ENCODE measurements at places on chromosomes 12 and 14. TPM values are rescaled to one million over a fixed set of nuclear protein-coding genes. Genes with fewer than 3 reads are reported as not detected.
A peak's percentile ranks its signal among the peaks of the same experiment; 100 is the strongest.

The CCNB1IP1 gene
- 95.8 TPM for total RNA-seq

The COL2A1 gene
- total RNA-seq: 0.34 TPM

The CMTM5 gene
- not detected for total RNA-seq

The SLCO1B3 gene
- total RNA-seq: not detected

The TC2N gene
- total RNA-seq: 2.5 TPM

The TAS2R7 gene
- 0.39 TPM for total RNA-seq

The FBXO21 gene
- 52.7 TPM for total RNA-seq

The LRRC10 gene
- not detected for total RNA-seq

- H3K4me3 ChIP-seq: peak overlapping the region; percentile 15
- peaks cover 9% of the 10 kb centered on the region for H3K27me3 ChIP-seq
- DNase-seq: no peak
- peak overlapping the region; percentile 98 for H3K27ac ChIP-seq
Observed at GRCh38 chr12:131989021-131989420, 39.3 kb downstream of the EP400 start.

DNA sequence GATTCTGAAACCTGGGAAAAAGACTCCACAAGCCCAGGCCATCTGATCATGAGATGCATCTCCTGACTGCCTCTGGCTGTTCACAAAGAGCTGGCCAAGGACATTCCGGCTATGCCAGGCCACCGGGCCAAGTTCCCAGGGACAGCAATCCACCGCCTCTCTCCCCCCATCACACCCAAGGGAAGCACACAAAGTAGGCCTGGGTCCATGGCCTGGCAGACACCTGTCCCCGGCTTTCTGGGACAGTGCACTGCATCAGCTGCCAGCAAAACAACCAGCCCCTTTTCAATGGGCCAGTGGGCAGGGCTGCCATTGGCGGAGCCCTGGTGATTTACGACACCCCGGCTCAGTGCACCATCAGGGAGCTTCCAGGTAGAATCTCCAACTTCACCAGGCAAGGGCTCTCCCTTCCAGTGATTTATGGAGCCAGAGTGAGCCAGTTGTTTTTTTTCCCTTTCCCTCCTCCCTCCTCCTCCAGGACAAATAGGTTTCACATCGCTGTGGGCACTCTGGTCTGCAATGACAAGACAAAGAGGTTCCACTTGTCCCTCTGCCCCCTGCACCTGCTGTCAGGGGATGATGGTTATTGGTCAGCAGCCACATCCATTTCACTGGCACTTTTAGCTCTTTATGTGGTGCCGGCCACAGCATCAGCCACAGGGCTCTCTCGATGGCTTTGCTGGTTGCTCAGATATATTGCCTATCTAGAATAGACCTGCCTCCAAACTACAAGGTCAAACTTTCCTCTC, 149.6 kb downstream of the SLC38A6 start:
- H3K4me3 ChIP-seq: no peak overlapping the region
- H3K4me1 ChIP-seq: peaks cover 10% of the 10 kb centered on the region
- peaks cover 7% of the 10 kb centered on the region for H3K27me3 ChIP-seq
- DNase-seq: no peak
- H3K36me3 ChIP-seq: peaks cover 30% of the 10 kb centered on the region

DNA sequence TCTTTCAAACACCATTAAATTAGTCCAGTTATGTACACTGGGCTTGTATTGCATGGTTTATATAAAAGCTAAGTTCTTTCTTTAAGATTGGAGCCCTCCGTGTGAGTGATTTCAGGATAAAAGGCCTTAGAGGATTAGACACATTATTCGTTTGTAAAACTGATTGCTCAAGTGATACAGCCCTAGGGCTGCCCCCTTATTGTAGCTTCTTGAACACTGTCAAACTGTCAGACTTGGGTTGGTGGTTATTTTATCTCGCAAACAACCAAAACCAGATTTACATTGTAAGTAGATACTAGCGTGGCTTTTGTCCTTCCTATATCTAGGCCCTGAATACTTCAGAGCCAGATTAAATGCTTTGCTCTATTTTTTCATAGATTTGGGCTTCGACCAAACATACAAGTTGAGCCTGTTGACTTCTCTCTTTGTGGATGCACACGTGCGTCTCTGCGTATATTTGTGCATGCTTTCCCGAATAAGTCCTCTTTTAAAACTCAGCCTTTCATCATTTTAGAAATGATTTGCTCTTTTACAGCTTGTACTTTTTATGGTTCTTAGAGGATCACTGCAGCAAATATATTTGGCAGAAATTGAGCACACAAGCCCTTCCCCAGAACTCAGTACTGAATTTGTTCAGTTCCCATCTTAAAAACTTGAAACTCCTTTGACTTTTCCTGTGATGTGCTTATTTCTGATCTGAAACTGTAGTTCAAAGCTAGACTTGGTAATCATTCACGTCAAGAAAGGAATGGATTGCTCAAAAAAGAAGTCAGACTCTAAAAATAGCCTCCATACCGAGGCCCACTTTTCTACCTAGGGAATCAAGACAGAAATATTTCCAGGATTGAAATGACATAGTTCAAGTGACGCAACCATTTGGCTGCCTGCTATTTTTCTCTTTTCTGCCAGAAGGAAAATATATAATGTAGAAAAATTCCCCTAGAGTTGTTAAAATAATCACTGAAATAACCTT, 129.5 kb downstream of the ETV6 start:
- H3K27me3 ChIP-seq: no peaks in the 10 kb centered on the region
- no peak overlapping the region for H3K4me3 ChIP-seq
- H3K36me3 ChIP-seq: no peaks in the 10 kb centered on the region
- DNase-seq: no peak
- peaks cover 26% of the 10 kb centered on the region for H3K4me1 ChIP-seq

DNA sequence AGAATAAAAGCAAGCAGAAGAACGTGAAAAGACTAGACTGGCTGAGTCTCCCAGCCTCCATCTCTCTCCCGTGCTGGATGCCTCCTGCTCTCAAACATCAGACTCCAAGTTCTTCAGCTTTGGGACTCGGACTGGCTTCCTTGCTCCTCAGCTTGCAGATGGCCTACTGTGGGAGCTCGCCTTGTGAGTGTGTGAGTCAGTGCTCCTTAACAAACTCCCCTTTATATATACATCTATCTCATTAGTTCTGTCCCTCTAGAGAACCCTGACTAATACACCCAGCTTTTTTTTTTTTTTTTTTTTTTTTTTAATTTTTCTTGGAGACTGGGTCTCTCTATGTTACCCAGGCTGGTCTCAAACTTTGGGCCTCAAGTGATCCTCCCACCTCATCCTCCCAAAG, 46.9 kb downstream of the ACTN1 start:
- no peak overlapping the region for H3K4me3 ChIP-seq
- no peak for DNase-seq
- peaks cover 3% of the 10 kb centered on the region for H3K27me3 ChIP-seq
- peaks cover 13% of the 10 kb centered on the region for H3K4me1 ChIP-seq
- no peak overlapping the region for H3K27ac ChIP-seq
- no peaks in the 10 kb centered on the region for H3K36me3 ChIP-seq

- H3K27me3 ChIP-seq: no peaks in the 10 kb centered on the region
- H3K4me1 ChIP-seq: peaks cover 3% of the 10 kb centered on the region
Observed at GRCh38 chr12:91572869-91573268, 390.3 kb upstream of the DCN start.

- H3K27ac ChIP-seq: no peak overlapping the region
- no peaks in the 10 kb centered on the region for H3K4me1 ChIP-seq
- H3K4me3 ChIP-seq: no peak overlapping the region
- H3K27me3 ChIP-seq: no peaks in the 10 kb centered on the region
- H3K36me3 ChIP-seq: no peaks in the 10 kb centered on the region
Observed at GRCh38 chr12:61011767-61012423, 1248.3 kb upstream of the USP15 start.

- H3K27me3 ChIP-seq: peaks cover 6% of the 10 kb centered on the region
- no peak overlapping the region for H3K27ac ChIP-seq
- H3K4me3 ChIP-seq: no peak overlapping the region
- peaks cover 57% of the 10 kb centered on the region for H3K4me1 ChIP-seq
Observed at GRCh38 chr14:56092763-56093162, 25.4 kb upstream of the PELI2 start.

DNA sequence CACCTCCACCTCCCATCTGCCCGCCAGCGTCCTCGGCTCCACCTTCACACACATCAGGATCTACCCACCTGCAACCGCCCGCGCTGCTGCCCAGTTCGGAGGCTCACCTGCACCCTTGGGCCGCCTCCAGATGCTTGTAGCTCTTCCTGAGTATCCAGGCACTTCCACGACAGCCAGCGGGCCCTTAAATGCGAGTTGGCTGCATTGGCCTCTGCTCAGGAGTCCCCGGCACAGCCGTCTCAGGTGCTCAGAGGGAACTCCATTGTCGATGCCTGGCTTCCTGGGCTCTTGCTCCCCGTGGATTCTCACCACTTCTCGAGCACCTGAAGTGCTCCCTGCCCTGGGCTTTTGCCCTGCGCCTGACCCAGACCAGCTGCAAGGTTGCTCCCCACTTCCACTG, 21.9 kb upstream of the CDCA4 start:
- H3K4me3 ChIP-seq: no peak overlapping the region
- no peaks in the 10 kb centered on the region for H3K4me1 ChIP-seq
- H3K36me3 ChIP-seq: no peaks in the 10 kb centered on the region
- H3K27ac ChIP-seq: no peak overlapping the region

GRCh38 chr14:52907949-52908348, 42.9 kb downstream of the FERMT2 start:
- H3K27ac ChIP-seq: no peak overlapping the region
- peaks cover 2% of the 10 kb centered on the region for H3K27me3 ChIP-seq
- H3K36me3 ChIP-seq: no peaks in the 10 kb centered on the region
- no peak for DNase-seq

- no peak overlapping the region for H3K4me3 ChIP-seq
- DNase-seq: no peak
- no peaks in the 10 kb centered on the region for H3K27me3 ChIP-seq
- H3K36me3 ChIP-seq: peaks cover 12% of the 10 kb centered on the region
- no peak overlapping the region for H3K27ac ChIP-seq
Observed at GRCh38 chr14:68866991-68867533, 74.2 kb upstream of the ZFP36L1 start.

- H3K4me3 ChIP-seq: peak overlapping the region; percentile 34
- peak; percentile 62 for DNase-seq
- peaks cover 16% of the 10 kb centered on the region for H3K36me3 ChIP-seq
- H3K4me1 ChIP-seq: peaks cover 48% of the 10 kb centered on the region
Observed at GRCh38 chr14:100711493-100711892, 15.2 kb upstream of the DLK1 start.

- H3K4me1 ChIP-seq: peaks cover 52% of the 10 kb centered on the region
- H3K27me3 ChIP-seq: peaks cover 13% of the 10 kb centered on the region
- H3K27ac ChIP-seq: peak overlapping the region; percentile 97
- no peaks in the 10 kb centered on the region for H3K36me3 ChIP-seq
- DNase-seq: no peak
Observed at GRCh38 chr12:55746174-55746912, 3.4 kb downstream of the GDF11 start.

GRCh38 chr12:5969156-5969973, 24.3 kb upstream of the ANO2 start:
- DNase-seq: no peak
- H3K4me3 ChIP-seq: no peak overlapping the region
- H3K27ac ChIP-seq: no peak overlapping the region
- H3K4me1 ChIP-seq: peaks cover 2% of the 10 kb centered on the region
- H3K27me3 ChIP-seq: peaks cover 6% of the 10 kb centered on the region

DNA sequence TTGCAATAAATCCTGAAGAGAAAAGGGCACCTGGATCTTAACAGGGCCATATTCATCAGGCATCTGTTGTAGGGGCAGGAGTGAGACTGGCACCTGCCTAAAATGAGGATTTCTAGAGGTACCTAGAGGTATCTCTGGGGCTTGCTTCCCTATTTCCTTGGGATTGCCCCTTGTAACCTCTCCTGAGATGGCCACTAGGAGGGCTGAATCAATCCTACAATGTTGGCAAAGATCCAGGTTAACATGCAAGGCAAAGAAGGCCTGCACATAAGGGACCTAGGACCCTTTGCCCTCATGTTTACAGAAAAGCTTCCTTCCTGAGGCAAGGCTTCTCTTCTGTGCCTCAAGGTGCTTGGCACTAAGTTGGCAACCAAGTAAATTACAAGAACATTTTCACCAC, 25.8 kb upstream of the CLEC4E start:
- no peaks in the 10 kb centered on the region for H3K4me1 ChIP-seq
- DNase-seq: no peak
- H3K4me3 ChIP-seq: no peak overlapping the region

DNA sequence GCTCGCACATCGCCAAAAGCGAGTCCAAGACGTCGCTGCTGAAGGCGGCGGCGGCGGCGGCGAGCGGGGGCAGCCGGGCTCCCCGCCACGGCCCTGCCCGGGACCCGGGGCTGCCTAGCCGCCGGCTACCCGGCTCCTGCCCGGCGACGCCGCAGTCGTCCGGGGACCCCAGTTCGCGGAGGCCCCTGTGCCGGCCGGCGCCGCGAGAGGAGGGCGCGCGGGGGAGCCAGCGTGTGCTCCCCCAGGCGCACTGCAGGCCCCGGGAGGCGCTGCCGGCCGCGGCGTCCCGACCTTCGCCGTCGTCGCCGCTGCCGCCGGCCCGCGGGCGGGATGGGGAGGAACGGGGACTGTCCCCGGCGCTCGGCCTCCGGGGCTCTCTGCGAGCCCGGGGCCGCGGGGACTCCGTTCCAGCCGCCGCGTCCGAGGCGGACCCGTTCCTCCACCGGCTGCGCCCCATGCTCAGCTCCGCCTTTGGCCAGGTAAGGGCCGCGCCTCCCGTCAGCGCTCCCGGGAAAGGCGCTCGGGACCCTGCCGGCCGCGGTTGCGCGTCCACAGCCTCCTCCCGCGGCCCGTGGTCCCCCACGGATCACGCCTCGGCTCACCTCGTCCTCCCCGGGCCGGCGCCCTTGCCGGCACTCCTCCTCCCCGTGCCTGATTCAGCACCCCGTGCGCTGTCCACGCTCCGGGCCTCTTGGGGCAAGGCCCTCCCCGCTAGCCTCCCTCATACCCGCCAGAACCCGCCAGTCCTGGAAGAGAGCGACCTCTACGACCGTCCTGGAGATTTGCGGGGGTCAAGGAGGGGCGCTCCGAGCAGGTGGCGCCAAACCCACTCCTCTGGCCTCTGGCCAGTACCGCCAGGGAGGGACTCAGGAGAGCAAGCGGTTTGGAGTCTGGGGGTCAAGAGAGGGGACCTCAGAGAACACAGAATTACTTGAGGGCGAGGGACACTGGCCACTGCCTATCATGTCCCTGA, 721 bp downstream of the CABP1 start:
- H3K4me3 ChIP-seq: peak overlapping the region; percentile 82
- H3K27me3 ChIP-seq: peaks cover 18% of the 10 kb centered on the region
- H3K36me3 ChIP-seq: no peaks in the 10 kb centered on the region
- DNase-seq: peak; percentile 24
- peaks cover 10% of the 10 kb centered on the region for H3K4me1 ChIP-seq
- H3K27ac ChIP-seq: no peak overlapping the region

DNA sequence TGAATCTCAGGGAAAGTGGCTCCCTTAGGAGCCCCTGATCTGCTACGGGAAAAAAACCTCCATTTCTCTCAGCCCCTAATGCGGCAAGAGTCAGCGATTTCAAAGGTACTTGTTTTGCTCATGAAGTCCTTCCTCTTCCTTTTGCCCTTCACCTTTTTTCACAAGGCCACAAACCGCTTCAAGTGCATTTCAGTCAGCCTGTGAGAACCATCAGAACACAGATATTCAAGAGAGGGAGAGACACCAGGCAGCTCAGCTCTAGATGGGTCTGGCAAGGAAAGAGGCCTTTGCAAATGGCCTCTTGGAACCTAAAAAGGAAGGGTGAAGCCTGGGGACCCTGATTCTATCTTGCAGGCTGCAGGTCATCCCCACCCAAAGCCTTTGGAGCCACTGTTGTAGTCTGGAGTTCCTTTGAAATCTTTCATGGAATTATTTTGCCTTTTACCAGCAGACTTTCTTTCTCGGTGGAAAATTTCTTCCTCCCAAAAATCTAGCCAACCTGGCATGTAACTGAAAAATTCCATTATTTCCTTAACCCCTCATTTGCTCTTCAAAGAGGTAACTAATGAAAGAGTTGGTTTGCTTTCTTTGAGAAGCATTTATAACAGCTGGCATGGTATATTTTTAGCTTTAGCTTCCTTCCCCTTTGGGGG, 145.0 kb downstream of the SAMD4A start:
- no peak overlapping the region for H3K27ac ChIP-seq
- H3K27me3 ChIP-seq: no peaks in the 10 kb centered on the region
- H3K36me3 ChIP-seq: no peaks in the 10 kb centered on the region
- H3K4me3 ChIP-seq: no peak overlapping the region

Data from glutamatergic neuron (in vitro differentiated cells).